ENCODE measurements at places on chromosomes 7 and 10.

- DNase-seq: no peak
Observed at GRCh38 chr7:29115130-29115687, 31.1 kb downstream of the CPVL start.

DNA sequence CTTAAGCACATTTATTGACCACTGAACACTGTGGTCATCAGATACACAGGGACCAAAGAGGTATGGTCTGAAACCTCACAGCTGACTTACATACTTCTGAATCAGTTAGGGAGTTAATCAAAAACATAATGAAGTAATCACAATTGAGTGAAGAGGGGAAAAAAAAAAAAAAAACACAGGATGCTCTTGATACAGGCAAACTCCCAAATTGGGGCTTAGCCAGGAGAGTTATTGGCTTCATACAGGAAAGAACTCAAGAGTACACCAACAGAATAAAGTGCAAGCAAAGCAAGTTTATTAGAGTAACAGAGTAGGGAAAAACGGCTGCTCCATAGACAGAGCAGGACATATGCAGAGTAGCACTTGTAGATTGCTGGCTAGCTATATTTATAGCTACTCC is 917.0 kb downstream of the CNTNAP2 start:
- DNase-seq: no peak

- DNase-seq: no peak
Observed at GRCh38 chr10:100996678-100997359, 2.8 kb upstream of the LZTS2 start.

GRCh38 chr7:102891693-102892261 is 21.0 kb upstream of the LRRC17 start:
- DNase-seq: no peak

GRCh38 chr7:70456719-70457118 is 675.2 kb upstream of the GALNT17 start:
- DNase-seq: no peak

- no peak for DNase-seq
Observed at GRCh38 chr10:117542706-117543224, at the start of gene EMX2. EMX2 (plus strand) TSS chr10:117542746; CDS start chr10:117543268, 522 bp downstream.

DNA sequence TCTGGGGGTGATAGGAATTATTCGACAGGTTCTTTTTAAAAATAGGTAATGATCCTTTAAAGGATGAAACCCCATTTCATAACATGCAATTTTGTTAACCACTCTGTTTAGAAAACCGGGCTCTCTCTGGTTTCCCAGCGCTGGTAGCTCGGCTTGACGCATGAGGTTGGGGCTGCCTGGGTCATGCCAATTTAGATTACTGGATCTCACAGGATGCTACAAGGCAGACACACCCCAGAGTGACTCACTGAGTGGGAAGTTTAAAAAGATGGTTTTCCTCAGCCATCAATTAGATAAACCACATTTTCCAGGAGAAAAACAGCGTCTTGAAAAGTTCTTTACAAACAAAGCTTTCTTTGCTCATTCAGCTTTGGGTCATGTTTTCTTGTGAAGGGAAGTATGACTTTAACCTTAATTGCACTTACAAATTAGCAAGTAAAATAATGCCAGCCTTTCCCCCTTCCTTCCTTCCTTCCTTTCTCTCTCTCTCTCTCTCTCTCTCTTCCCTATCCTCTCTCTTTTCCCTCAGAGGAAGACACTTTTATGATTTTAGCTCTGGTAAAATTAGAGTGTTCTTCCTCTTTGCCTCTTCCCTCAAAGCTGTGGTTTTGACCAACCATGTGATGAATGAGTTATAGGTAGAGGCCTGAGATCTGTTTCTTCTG is 99.8 kb downstream of the EPDR1 start:
- DNase-seq: no peak

- no peak for DNase-seq
Observed at GRCh38 chr7:50682079-50682478, 100.6 kb downstream of the GRB10 start.

DNA sequence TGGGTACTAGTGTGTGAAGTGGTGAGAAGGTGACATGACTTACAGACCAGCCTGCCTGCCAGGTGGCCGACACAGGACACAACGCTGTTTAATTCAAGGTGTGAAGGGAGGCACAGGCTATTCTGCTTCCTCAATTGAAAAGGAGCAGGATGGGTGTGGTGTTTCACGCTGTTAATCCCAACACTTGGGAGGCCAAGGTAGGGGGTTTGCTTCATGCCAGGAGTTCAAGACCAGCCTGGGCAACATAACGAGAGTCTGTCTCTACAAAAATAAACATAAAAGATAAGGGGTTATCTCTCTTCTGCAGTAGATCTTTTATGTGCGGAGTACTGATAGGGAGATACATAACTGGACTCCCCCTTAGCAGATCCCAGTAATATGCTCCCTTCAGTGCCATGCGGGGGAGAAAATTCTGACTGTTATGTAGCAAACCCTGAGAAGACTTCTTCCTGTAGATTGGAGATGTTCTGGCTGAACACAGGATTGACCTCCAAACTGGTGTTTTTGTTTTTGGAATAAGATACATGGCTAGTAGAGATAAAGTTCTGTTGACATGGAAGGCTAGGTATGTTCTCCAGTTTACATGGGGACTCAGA is 63.2 kb downstream of the CCNY start:
- no peak for DNase-seq

DNA sequence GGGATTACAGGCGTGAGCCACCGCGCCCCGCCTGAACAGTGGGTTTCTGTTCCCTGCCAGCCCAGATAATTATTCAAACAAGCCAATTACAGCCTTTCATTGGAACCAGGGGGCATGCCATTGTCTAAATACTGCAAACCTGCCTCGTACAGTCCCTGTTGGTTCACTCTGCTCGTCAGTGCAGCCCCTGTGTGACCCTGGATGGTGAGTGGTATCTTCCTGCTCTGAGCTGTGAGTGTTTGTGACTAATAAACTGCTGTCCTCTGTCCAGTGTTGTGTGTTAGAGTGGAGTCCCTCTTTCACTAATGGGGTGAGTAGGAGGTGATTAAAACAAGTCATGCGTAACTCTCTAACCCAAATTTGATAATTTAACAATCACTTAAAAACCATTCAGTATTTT is 176.5 kb upstream of the FAM3C start:
- no peak for DNase-seq

GRCh38 chr10:125700355-125700911 is 17.5 kb upstream of the TEX36 start:
- no peak for DNase-seq

- no peak for DNase-seq
Observed at GRCh38 chr10:109987452-109988211, 20.2 kb upstream of the ADD3 start.

DNA sequence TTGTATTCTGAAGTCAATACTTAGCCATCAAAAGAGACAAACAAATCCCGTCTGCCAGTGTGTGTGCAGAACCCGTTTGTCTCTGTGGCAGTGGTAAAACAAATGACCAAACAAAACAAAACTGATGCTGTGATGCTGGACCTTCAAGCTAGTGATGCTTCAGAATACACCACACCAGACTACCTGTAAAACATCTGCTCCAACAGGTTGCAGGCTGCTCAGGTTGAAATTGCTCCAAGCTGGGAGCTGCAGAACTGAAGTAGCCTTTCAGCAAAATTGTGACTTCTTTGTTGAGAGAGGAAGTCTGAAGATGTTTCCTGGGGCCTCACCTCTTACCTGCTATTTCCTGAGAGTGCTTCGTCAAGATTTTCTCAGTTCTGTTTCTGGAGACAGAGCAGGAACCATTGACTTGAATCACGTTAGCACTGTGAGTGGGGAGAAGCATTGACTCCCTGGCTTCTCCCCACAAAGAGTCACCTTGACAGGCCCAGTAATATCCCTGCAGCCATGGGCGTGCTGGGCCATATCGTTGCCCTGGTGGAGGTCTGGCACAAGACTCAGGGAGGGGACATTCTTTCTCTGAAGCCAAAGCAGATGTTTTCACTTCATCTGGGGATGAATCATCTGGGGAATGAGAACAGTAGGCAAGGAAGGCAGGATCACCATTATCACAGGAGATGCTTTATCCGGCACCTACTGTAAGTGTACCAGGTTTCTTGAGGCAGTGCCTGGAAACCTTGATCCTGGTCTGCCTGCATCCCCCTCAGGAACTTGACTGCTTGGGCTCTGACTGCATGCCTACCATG is 80.2 kb downstream of the RBM20 start:
- no peak for DNase-seq

GRCh38 chr7:46571996-46572395 is 650.9 kb upstream of the IGFBP3 start:
- DNase-seq: no peak

GRCh38 chr10:107576746-107577145 is 412.2 kb upstream of the SORCS1 start:
- DNase-seq: no peak

GRCh38 chr10:128622706-128623105 is 496.5 kb upstream of the MKI67 start:
- DNase-seq: no peak

GRCh38 chr10:75538144-75538543 is 106.7 kb downstream of the LRMDA start:
- DNase-seq: no peak

DNA sequence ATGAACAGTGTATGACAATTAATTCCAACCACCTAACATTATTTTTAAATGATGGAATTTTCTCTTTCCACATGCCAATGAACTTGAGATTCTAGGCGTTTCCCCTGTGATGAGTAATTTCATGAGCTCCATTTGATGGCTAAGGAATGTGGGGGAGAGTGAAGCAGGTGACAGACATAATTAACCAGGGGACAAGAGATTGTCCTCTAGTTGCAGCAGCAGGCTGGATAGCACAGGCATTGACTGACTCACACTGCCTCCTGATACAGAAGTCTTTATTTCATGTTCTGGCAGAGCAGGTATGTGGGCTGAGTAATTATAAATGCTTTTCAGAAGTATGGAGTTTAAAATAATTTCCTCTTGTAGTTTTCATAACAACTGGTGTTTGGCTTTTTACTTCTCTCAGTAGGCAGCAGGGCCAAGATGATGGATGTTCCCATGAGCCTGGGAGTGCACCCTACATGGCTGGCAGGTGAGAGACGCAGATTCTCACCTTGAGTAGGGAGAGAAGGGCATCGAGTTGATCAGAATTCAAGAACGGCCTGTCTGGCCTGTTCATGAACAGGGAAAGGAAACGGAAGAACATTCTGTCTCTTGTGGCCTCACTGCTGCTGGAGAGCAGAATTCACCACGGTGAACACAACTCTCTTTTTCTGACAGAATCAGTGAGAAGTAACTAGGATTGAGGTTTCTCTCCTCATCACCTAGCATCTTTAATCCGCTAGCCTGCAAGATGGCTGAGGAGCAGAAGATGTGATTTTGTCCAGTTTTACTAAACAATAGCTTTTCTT is 118.8 kb downstream of the AOAH start:
- DNase-seq: no peak

DNA sequence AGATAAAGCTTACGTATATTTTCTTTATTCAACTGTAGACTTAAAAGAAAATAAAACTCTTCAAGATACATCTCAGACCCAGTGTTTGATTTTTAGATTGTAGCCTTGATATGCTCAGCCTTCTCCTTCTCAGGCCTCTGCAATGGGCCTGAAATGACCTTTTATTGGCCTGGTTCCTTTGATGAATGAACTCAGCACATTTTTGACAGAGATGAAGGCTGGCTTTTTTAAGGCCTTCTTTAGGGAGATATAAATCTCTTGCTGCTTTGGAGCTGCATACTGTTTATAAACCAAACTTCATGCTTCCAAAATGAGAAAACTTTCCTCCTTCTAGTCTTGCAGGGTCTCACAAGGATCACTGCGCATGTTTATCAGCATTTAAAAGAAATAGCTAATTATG is 1049.8 kb downstream of the LRMDA start:
- DNase-seq: no peak

GRCh38 chr10:27285093-27285492 is 44.5 kb upstream of the ACBD5 start:
- DNase-seq: no peak

- no peak for DNase-seq
Observed at GRCh38 chr10:86410542-86411124, 44.0 kb upstream of the GRID1 start.

DNA sequence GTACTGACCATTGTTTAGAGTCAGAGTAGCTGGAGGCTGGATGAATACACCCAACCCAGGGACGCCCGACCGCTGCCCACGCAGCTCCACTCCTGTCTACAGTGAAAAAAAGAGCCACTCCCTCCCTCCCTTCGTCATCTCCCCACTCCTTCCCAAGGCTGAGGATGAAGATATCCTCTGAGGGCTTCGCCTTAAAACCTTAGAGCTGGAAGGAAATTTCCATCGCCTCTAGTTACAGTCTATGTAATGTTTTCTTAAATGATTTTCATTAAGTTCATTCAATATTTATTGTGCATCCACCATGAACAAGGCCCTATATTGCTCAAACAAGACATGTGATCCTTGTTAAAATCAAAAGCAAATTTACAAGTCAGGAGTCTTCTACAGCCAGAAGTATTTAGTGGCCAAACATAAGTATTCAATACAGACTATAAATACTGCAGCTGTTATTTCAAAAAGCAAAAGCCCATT is 11.3 kb upstream of the SLIT1 start:
- DNase-seq: no peak

- DNase-seq: no peak
Observed at GRCh38 chr10:59336632-59337031, 25.7 kb downstream of the FAM13C start.

DNA sequence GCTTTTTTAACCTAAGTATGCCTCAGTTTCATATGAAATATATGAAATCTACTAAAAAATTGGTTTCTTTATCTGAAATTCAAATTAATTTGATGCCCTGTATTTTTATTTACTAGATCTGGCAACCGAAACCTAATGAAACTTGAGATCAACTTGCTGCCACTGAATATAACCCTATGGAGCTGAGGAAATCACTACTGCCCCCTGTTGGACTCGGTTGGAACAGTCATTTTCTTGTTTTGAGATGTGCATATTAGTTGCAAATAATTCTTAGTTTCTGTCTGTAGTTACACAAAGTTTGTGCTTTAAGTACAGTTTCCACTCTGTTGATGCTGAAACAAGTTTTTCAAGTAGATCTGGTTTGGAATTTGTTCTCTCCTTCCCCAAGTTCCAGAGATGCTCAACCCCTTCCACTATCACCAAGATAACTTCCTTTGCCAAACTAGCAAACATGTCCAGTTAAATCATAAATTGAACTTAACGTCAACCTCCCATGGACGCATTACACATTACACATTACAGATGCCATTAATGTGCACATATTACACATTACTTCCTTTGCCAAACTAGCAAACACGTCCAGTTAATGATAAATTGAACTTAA is 22.2 kb upstream of the EXOC4 start:
- no peak for DNase-seq

DNA sequence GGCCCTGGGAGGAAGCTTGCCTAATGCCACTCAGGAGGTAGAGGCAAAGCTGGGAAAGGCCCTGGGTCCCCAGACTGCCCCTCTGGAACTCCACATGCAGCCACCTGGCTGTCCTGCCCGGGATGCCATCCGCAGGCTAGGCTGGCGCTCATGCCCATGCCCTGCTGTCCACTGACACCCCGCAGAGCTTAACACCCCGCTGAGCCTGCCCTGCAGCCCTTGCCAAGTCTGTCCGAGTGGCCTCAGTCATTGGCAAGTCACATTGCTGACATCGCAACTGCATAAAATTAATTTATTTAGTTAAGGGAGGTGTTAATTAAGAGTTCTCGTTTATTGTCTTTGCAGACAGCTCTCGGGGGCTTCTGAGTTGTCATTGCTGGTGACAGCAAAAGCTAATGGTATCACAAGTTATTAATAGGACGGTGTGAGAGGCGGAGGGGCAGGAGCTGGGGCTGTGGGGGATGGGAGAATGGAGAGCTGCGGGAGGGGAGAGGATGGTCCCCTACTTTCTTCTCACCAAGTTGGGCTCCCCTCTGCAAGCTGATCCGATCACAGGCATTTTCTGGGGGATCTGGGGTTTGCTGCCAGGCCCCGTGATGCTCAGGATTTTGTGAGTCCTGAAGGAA is 55.6 kb upstream of the PCBD1 start:
- DNase-seq: no peak

- DNase-seq: no peak
Observed at GRCh38 chr7:78953726-78954363, 499.6 kb downstream of the MAGI2 start.
